ENCODE measurements at places on chromosomes 2 and 18.

DNA sequence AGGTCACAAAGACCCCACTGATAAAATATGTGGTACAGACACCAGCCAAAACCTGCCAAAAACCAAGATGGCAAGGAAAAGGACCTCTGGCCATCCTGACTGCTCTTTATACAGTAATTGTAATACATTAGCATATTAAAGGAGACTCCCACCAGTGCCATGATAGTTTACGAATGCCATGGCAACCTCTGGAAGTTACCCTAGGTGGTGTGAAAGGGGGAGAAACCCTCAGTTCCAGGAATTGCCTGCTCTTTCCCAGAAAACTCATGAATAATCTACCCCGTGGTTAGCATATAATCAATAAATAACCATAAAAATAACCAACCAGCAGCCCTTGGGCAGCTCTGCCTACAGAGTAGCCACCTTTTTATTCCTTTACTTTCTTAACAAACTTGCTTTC is 129.8 kb upstream of the EPB41L3 start:
- no peaks in the 10 kb centered on the region for H3K36me3 ChIP-seq
- no peak for DNase-seq
- H3K4me3 ChIP-seq: no peak overlapping the region
- no peaks in the 10 kb centered on the region for H3K27me3 ChIP-seq
- H3K4me1 ChIP-seq: no peaks in the 10 kb centered on the region

DNA sequence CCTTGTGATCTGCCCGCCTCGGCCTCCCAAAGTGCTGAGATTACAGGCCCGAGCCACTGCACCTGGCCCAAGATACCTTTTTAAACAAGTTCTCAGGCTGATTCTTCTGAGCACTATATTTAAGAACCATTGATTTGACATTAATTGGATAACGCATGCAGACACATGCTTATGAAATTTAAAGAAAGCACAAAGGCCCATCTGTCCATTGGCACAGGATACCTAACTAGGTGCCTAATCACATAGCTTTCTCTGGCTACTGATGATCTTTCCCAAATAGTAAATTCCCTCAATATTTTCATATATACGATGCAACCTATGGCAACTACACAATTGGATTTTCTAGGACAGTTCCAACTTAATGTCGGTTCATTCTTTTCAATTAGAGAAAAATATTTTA is 62.5 kb upstream of the STAM2 start:
- H3K27me3 ChIP-seq: no peaks in the 10 kb centered on the region
- no peak for DNase-seq
- H3K36me3 ChIP-seq: no peaks in the 10 kb centered on the region
- H3K4me1 ChIP-seq: no peaks in the 10 kb centered on the region

DNA sequence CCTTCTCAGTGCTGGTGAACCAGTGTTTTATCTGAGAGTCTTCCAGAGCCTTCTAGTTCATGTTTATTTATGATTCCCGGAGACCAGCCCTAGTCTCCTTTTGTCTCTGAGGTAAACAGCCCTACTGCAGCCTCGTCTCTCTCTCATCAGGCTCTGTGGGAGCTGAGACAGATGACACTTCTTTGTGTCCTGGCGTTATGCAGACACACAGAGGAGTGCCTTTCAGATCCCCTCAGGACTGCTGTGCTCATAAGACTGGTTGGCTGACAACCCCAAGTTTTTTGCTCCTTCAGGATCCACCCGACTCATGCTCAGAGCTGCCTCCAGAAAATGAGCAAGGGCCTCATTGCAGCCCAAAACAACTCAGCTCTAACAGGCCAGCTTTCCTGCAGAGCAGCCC is 523.8 kb upstream of the SPHKAP start:
- H3K27me3 ChIP-seq: no peaks in the 10 kb centered on the region
- no peak overlapping the region for H3K27ac ChIP-seq
- H3K36me3 ChIP-seq: no peaks in the 10 kb centered on the region
- DNase-seq: no peak
- H3K4me3 ChIP-seq: no peak overlapping the region

DNA sequence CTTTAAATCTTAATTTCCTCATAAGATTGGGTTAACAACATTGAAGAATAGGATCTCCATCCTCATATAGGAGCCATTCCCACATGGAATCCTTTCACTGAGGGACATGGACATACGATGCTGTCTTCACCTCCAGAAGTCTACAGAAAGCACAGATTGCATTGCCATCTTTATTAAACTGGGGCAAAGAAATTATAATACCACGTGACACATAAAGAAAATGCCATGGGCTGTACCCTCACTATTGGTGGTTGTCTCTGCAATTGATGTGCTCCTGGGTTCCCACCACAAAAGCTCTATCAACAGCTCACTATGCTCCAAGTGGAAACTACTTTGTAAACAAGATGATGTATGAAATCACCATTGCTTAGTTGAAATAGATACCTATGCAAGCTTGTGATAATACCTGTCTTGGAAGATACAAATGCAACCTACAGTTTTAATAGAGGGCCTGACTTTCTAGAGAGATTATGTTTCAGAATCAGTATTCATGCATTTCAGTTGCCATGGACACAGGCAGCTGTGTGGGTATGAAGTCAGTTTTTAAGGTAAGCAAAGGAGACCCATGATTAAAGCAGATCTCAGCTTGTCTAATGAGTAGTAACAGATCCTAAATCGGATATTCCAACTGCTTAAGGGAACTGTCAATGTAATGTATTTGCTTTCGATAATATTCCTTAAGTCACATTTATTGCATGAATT is 337.0 kb downstream of the RAD51AP2 start:
- no peak overlapping the region for H3K4me3 ChIP-seq
- H3K36me3 ChIP-seq: no peaks in the 10 kb centered on the region
- H3K4me1 ChIP-seq: no peaks in the 10 kb centered on the region
- no peaks in the 10 kb centered on the region for H3K27me3 ChIP-seq

- 0 out of 2 replicates have a peak, but pooled peaks cover 3% of the 10 kb centered on the region for H3K36me3 ChIP-seq
- peaks cover 28% of the 10 kb centered on the region for H3K4me1 ChIP-seq
- peak within 1 kb of the TSS; percentile 80 for H3K4me3 ChIP-seq
- H3K27me3 ChIP-seq: peaks cover 8% of the 10 kb centered on the region
- peak within 1 kb of the TSS; percentile 77 for H3K27ac ChIP-seq
These were observed at the start of gene GALNT1 for GRCh38 chr18:35581546-35581897. Gene GALNT1 (plus strand): TSS chr18:35581740. CDS start chr18:35654663, 72,923 bp downstream.

GRCh38 chr2:120600335-120600734 is 135.3 kb upstream of the GLI2 start:
- no peaks in the 10 kb centered on the region for H3K36me3 ChIP-seq
- H3K27ac ChIP-seq: no peak overlapping the region
- no peak overlapping the region for H3K4me3 ChIP-seq
- DNase-seq: no peak

GRCh38 chr2:132690664-132691303 is 20.8 kb upstream of the LYPD1 start:
- H3K4me3 ChIP-seq: no peak overlapping the region
- H3K4me1 ChIP-seq: no peaks in the 10 kb centered on the region
- no peak for DNase-seq

All from DND-41 (cell line).